ENCODE measurements at places on chromosomes 16 and 17. TPM values are rescaled to one million over a fixed set of nuclear protein-coding genes. Genes with fewer than 3 reads are reported as not detected.

LPO gene
- not detected for total RNA-seq

RILP gene
- 1.7 TPM for total RNA-seq

SLC5A2 gene
- total RNA-seq: 4.7 TPM

- no peak for DNase-seq
Measured at GRCh38 chr16:68062910-68063393, 22.2 kb upstream of the NFATC3 start.

CHAD gene
- total RNA-seq: not detected

NOD2 gene
- 0.08 TPM for total RNA-seq

PDE6G gene
- total RNA-seq: 7.8 TPM

CES3 gene
- 0.10 TPM for total RNA-seq

GRCh38 chr17:8133399-8133798 is 9.5 kb upstream of the HES7 start:
- no peak for DNase-seq

- no peak for DNase-seq
Measured at GRCh38 chr16:83990492-83990891, 22.4 kb downstream of the NECAB2 start.

DNA sequence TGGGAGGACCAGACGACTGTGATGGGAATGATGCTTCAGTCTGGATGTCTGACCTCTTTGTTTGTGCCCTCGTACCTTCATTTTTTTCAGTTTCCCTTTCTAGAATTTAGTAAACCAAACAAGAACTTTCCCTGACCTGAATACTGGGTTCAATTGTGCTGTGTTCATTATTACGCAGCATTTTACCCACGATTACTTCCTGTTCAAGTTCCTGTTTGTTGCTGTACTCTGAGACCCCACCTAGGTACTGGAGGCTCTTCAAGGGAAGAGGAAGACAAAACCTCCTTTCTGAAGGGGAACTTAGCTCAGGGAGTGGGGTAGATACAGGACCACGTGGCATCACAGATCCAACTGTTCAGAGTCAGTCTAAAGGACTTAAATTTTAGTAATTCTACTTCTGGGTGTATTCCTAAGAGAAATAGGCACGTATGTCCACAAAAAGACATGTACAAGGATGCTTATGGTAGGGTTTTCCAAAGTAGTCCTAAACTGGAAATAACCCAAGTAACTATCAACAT is 9.2 kb upstream of the PRKCB start:
- DNase-seq: no peak

KRTAP2-1 gene
- not detected for total RNA-seq

- peak; percentile 46 for DNase-seq
Measured at GRCh38 chr16:23948949-23949411, 113.2 kb downstream of the PRKCB start.

GALR2 gene
- total RNA-seq: not detected

GRCh38 chr17:1301546-1301945 is 22.1 kb downstream of the TRARG1 start:
- DNase-seq: no peak

KRTAP9-4 gene
- not detected for total RNA-seq

- DNase-seq: no peak
Measured at GRCh38 chr17:4931963-4932362, at the start of gene GP1BA. TSS of gene GP1BA (plus strand) at chr17:4932277. CDS start at chr17:4932605, 328 bp downstream.

DNA sequence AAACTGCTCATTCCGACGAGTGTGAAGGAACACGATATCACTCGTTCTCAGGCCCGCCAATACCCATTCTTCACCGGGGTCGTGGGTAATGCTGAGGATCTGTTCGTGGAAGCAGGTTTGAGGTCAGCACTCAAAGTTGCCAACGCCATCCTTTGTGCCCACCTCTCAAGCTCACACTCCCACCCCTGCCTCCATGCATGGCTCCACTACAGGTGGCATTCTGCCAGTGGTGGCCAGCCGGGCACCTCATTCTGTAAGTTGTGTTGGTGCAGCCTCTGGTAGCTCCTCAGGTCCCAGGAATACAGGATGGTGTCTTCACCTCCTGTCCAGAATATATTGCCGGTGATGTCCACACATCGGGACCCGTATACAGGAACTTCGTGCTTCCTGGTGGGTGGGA is 10.7 kb downstream of the TLE7 start:
- no peak for DNase-seq

DNA sequence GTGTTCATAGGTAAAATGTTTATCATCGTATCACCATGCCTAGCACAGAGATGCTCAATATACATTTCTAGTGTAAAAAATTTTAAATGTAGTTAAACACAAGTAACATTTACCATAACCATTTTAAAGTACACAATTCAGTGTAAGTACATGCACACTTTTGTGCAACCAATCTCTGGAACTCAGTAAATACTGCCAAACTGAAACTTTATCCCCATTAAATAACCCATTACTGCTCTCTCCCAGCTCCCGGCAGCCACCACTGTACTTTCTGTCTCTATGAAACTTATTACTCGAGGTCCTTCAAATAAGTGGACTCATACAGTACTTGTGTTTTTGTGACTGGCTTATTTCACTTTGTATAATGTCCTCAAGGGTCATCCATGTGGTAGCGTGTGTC is 29.0 kb downstream of the RMI2 start:
- DNase-seq: no peak

GRCh38 chr16:27208796-27209195 is 5.5 kb downstream of the KDM8 start:
- no peak for DNase-seq

DNA sequence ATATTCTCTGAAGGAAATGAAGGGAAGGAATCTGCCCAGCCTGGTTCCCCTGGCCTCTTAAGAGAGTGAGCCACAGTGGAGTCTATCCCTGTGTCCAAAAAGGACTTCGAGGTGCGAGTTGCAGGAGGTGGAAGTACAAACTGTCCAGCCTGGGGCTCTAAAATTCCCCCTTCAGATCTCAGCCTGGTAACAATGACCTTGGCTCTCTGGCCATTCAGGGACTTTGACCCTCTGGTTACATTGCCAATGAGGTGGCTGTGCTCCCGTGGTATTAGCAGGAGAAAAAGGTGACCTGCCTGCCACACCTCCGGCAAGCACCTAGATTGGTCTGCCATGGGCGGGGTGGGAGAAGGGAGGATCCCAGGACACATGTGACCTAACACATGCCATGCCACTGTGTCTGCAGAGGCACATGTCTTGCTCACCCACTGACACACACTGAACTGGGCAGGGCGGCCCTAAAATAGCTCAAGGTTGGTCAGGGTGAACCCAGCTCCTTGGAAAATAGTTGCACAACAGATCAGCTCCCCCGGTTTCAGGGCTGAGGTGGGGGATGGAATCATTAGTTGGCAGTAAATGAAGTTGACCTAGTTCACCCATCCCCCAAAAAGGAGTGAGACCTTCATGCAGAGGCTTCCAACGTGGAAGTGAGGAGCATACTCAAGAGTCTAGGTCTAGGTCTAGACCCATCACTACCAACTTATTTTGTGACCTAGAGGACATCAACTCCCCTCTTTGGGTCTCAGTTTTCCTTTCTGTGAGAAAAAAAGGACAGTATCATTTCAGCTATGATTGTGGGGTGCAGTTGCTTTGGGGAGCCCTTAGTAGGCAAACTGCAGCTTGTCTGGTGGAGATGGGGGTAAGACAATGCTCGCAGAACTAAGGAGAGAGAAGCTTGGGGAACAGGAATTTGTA is 2.2 kb downstream of the NR1D1 start:
- no peak for DNase-seq

DNA sequence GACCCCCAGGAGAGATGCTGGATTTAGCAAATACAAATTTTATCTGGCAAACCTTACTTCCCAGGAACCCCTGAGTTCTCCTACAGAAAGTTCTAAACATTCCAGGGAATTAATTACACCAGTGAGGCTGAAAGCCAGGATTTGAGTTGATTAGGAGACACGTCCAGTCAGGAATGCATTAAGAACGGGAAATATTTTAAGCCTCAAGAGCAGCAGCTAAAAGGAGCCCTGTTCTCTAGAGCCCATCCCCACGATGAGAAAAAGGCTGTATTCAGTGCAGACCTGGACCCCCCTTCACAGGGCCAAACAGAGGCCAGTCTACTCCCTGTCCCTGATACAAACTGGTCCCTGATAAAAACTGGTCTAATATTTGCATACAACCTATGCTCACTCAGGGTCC is 55.0 kb downstream of the VAT1L start:
- DNase-seq: no peak

DNA sequence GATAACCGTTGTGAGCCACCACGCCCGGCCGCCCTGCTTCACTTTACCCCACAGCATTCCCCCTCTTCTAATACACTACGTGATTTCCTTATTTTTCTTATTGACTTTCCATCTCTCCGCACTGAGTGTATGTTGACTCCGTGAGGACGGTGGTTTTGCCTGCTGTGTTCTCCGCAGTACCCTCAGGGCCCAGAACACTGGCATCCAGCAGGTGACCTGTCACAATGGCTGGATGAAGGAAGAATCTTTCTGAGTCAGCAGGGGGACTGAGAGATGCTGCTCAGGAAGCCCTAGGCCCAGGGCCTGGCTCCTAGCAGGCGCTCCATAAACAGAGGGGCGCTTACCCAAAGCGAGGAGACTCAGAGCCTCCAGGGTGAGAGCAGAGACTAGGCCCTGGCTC is 79.5 kb downstream of the RTN4RL1 start:
- no peak for DNase-seq

GRCh38 chr16:2712546-2712945 is 7.5 kb downstream of the PRSS27 start:
- no peak for DNase-seq

- DNase-seq: no peak
Measured at GRCh38 chr16:55499281-55499680, 9.6 kb upstream of the LPCAT2 start.

DNA sequence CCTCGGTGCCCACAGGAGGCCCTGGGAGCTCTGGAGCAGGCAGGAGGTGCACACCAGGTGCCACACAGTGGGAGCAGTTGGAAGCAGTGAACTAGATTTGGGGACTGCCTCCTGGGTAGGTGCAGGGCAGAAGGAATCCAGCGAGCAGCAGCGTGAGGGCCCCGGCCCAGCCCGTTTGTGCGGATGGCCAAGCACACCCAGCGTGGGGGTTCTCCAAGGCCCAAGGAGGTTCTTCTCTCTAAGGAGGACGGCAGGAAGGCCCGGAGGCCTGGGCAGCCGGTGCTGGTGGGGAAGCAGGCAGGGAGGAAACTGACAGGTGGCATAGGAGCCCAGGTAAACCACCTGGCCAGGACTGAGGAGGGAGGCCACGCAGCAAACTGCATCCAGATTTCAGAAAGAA is 17.0 kb downstream of the SOX8 start:
- no peak for DNase-seq

CDRT4 gene
- 8.0 TPM for total RNA-seq

DNA sequence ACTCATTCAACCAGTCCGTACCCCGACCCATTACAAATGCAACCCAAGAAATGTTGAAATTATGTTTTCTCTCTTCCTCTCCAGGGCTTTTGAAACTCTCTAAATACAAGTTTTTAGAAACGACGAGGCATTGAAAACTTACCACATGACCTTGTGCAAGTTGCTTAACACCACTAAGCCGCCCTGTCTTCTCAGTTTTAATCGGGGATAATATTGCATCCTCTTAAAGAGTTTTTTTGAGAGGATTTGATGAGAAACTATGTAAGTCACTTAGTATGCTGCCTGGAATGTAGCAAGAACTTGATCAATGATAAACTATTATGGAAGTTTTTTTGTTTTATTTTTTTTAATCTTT is 149.0 kb upstream of the FAM20A start:
- no peak for DNase-seq

DNA sequence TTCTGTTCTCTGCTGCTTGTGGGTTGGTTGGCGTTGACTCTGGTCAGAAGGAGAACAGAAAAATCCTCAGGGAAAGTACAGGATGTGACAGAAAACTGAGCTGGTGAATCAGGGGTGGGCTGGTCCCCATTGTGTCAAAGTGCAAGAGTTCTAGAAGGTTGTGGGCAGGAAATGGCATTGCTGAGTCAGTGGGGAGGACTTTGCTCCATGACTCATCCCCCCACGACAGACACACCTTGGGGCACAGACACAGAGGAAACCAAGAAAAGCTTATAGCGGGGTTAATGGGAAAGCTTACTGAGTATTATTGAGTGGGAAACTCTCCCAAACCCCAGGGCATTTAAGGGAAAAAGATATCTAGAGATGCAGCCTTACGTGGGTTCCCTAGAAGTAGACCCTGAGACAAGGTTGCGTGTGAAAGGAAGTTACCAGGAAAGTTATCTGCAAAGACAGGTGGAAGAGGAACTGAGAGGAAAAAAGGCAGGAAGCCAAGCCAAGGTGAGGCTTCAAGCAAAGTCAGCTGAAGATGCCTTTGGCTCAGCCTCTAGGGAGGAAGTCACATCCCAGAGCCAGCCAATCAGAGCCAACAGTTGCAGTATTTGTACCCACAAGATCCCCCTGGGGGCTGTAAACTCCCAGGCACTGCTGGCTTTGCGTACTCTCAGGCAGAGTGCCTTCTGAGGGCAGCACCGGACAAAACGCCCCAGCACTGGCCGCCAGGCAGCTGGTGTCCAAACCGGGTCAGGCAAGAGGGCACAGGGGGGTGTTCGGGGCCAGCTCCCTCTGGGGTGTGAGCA is 86.4 kb downstream of the FOXL1 start:
- DNase-seq: no peak

RFWD3 gene
- total RNA-seq: 42.0 TPM

NOG gene
- total RNA-seq: 114 TPM

- DNase-seq: no peak
Measured at GRCh38 chr17:20263595-20263994, 203.7 kb downstream of the LGALS9B start.

KRT222 gene
- total RNA-seq: not detected

GRCh38 chr17:36017799-36018198 is at the start of gene CCL23:
TSS of gene CCL23 (minus strand) at chr17:36017972. CDS start at chr17:36017897, 75 bp downstream.
- DNase-seq: no peak

MED1 gene
- 59.2 TPM for total RNA-seq

GAS2L2 gene
- total RNA-seq: 0.36 TPM

GRCh38 chr16:87324411-87325275 is 7.5 kb upstream of the C16orf95 start:
- peak; percentile 49 for DNase-seq

ITGAD gene
- total RNA-seq: not detected

- DNase-seq: no peak
Measured at GRCh38 chr16:89002851-89003830, 26.1 kb upstream of the CBFA2T3 start.

FBXW10 gene
- total RNA-seq: not detected

DNA sequence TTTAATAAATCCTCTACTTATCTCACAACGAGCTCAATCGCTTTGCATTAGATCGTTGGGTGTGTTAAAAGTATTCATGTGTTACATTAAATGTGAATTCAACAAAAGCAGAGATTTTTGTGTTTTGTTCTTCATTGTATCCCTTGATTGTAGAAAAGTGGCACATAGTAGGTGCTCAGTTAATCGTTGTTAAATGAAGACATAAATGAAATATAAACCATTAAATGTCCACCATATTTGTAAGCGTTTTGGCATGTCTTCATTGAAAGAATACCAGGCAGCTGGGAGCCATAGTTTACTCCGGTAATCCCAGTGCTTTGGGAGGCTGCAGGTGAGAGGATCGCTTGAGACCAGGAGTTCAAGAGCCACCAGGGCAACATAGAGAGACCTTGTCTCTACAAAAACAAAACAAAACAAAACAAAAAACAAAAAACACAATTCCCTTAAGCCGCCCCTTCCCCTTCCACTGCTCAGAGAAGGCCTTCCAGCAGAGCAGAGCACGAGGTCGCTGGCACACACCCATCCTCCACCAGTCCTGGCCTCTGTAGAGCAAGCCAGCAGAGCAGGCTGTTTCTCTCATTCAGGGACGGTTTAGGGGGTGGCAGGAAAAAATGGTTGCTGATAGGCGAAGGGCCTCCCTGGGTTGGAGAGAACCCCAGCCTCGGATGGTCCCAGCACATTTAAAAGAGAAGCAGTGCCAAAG is 673 bp upstream of the CHD9 start:
- DNase-seq: no peak

MT1A gene
- not detected for total RNA-seq

GRCh38 chr17:4719146-4719545 is 8.7 kb downstream of the ARRB2 start:
- no peak for DNase-seq

- DNase-seq: no peak
Measured at GRCh38 chr16:11676799-11677198, 8.5 kb downstream of the SNN start.

Data from naive thymus-derived CD8-positive, alpha-beta T cell (primary cell).